ENCODE measurements at places on chromosomes 5 and 9.

DNA sequence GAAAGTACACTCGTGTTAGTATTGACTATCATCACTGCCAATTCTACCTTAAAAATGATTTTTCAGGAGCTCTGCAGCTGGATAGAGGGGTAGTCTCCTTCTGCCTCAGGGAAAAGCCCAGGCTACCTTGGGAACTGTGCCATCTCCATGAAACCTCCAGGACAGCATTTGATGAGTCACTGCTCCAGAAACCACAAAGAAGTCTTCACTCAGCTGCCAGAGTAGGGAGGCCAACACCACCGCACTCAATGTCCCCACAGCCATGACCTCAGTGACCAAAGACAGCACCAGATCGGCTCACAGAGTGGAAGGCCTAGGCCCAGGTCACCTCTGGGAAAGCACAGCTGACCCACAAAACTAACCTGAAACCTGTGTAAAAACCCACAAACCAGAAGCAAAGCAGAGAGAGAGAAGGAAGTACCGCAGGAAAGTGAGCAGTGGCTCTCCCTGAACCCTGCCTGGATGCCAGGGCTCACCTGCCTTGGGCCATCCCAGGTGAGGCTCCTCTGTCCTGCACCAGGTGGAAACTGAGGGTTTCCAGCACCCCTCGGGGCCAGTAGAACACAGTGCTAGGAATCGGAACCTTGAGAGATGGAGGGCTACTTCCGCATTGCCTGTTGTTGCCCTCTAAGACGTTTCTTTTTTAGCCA lies 30.0 kb downstream of the S1PR3 start:
- DNase-seq, result no peak

DNA sequence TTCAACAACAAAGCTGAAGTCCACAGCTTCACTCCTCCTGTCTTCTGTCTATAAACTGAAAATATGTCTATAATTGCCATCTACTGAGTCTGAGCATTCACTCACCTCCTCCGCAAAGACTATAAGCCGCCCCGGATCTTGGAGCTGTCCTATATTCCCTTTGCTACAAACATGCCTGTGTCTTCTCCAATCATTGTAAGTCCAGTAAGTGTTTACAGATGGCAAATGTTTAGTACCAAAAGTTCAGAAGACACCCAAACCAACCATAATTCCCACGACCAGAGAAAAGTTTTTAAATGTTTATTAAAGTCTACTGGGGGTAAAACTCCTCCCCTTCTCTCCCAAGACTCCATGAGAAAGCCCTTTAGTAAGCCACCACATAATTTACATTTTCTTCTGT lies 80.9 kb downstream of the EBF1 start:
- DNase-seq, result no peak

DNA sequence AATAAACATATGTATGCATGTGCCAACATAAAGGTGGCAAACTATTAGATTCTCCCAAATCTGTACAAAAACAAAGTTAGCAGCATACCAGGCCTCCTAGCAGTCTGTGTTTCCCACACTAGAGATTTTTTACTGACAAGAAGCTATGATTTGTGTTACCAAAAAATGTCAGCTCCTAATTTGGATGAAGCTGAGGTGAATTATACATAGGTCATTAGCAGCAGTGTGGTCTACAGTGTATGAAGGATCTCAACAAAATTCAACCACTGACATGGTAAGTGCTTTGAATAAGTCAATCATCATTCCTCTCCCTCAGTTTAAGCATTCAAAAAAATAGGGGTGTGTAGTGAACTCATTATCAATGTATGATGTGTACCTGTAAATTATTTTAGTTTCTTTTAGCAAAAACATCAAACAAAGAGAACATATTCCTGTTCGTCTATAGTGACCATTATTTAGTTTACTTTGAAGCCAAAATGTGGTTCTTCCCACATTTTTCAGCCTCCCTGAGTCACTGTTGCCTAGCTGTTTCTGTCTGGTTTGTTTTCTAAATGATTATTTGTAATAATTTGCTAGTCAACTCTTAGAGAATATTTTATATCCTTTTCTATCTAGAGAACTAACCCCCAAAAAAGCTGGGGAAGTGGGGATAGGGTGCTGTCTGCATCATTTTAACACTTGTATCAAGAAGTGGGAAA lies 52.1 kb upstream of the RGMB start:
- no peak for DNase-seq

DNA sequence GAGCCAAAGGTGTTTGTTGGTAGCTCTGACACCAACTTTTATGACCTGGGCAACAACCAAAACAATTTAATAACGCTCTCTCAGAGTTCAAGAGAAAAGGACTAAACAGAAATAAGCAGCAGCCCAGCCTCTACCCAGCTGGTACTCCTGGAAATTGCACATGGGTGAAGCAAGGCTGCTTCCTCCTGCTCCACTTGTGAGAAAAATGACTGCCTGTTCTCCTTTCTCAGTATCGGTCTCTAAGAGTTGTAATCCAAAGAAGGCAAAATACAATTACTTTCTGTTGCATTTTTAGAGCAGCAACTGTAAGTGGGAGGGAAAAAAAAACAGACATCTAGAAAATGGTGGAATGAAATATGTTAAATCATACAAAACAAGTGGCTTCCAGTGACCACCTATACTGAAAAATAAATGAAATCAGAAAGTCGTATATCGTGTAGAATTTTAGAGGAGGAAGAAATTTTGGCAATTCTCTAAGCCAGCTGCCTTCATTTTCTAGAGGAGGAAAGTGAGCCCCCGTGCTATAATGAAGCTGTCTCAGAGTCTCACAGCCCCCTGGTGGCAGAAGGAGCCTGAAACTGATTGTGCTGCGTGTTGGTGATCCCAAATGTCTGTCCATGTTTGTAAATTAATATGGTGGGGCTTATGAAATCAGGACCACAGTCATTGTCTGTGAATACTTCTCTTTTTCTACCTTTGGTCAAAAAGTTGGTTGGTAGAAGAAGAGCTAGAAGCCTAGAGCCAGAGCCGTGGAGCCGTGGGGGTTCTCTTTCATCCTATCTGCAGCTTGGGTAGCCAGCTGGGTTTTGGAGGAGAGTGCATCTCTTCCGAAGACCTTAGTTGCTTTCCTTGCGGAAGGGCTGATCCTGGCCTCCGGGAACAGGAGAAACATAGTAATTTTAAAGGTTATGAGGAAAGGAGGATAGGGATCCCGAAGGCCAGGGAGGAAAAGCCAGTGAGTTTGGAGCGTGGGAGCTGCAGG lies 139.9 kb downstream of the PIP5K1B start:
- DNase-seq, result no peak

GRCh38 chr5:61333321-61333953 lies 1.4 kb downstream of the ZSWIM6 start:
- DNase-seq, result no peak

DNA sequence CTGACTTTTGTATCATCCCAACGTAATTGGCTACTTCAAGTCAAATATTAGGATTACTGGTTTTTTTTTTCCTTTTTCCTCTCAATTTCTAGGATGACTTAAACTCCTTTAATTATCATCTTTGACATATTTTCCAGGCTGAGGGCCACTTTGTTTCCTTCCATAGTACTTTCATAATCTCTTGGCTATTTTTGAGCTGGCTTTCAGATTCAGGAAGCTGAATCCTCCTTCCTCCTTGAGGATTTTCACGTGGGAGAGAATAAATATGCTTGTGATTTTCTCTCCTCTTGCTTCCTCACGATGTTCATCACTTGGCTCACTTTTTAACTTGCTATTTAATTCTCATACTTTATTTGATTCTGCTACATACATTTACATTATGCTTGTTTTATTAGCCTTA lies 88.1 kb downstream of the ITGA1 start:
- no peak for DNase-seq

GRCh38 chr5:107247427-107247826 lies 423.3 kb downstream of the EFNA5 start:
- no peak for DNase-seq

Data from activated CD4-positive, alpha-beta T cell treated with anti-CD3 and anti-CD28 coated beads for 1 hour (primary cell).